Regular cardiac myocyte (primary cell): ENCODE measurements at places on chromosomes 16 and 17. TPM values are rescaled to one million over a fixed set of nuclear protein-coding genes. Genes with fewer than 3 reads are reported as not detected.

CTRB1 gene
- total RNA-seq: not detected in 2 replicates

HOXB1 gene
- 0.19 TPM in 1 of 2 replicates, not detected in the other for total RNA-seq

RMI2 gene
- total RNA-seq: 4.5 and 13.4 TPM in 2 replicates

ITGA2B gene
- 0.56 TPM in 1 of 2 replicates, not detected in the other for total RNA-seq

KRT28 gene
- not detected in 2 replicates for total RNA-seq

CRYBA1 gene
- 0.19 TPM in 1 of 2 replicates, not detected in the other for total RNA-seq

SHISA6 gene
- total RNA-seq: under 0.01 TPM in 1 of 2 replicates, not detected in the other

ERN2 gene
- total RNA-seq: under 0.01 and 0.38 TPM in 2 replicates

SKAP1 gene
- 0.56 TPM in 1 of 2 replicates, not detected in the other for total RNA-seq

NT5C gene
- 31.3 and 51.0 TPM in 2 replicates for total RNA-seq
